Astrocyte (in vitro differentiated cells and primary cell): ENCODE measurements at places on chromosomes 12 and 14. TPM values are rescaled to one million over a fixed set of nuclear protein-coding genes. Genes with fewer than 3 reads are reported as not detected.
A peak's percentile ranks its signal among the peaks of the same experiment; 100 is the strongest.

GRCh38 chr12:6044082-6044481, 80.4 kb downstream of the VWF start:
- DNase-seq = no peak

- peak; percentile 80 for DNase-seq
Measured at GRCh38 chr14:57382283-57382682, 8.1 kb upstream of the NAA30 start.

- peak; percentile 83 for DNase-seq
Measured at GRCh38 chr14:94009767-94010166, 12.7 kb downstream of the CCDC197 start.

DNA sequence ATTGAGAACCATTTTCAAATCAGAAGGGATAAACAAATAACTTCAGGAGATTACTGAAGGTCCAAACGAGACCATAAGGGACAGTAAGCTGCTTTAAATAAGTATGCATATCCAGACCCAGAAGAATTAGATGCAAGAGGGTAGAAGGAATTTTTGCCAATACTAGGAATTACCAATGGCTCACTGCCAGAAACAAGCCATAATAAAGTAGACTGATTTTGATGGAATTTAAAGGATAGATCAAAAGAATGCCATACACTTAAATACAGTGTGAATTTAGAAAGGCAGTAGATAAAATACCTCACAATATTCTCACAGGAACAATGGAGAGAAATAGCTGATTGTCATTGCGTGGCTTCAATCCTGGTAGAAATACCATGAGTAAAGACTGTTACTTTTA, 5.3 kb downstream of the ANKS1B start:
- DNase-seq = no peak

DNA sequence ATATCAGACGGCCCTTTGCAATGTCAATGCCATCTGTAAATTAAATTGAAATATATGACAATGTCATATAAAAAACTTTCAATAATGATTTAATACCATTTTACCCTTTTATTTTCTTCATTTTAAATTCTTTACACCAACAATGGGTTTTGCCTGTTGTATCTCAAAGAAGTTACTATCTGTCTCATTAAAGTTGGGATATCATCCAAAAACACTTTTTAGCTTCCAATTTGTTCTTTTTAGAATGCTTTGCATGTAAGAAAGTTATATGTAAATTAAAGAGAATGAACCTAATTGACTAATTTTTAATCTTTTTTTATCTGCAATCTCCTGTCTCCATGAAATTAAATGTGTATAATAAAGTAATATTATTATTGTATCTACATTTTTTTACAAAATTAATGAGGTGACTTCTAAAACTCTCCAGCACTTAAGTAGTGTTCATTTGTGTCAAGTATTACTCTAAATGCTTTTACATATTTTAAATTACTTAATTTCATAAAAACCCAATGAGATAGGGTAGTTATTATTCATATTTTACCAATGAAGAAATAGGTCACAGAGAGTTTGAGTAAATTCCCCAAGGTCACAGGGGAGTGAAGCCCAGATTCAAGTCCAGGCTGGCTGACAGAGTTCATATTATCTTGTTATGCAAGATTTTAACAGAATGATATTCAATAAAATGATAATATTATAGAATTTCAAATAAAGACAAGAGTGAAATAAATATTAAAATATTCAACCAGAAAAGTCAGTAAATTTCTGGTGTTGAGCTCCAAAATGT, 673.0 kb upstream of the FLRT2 start:
- DNase-seq = no peak

- no peak for DNase-seq
Measured at GRCh38 chr12:24894879-24895278, 54.0 kb downstream of the BCAT1 start.

- peak; percentile 84 for DNase-seq
Measured at GRCh38 chr12:93894391-93895088, 217.4 kb downstream of the CRADD start.

DNA sequence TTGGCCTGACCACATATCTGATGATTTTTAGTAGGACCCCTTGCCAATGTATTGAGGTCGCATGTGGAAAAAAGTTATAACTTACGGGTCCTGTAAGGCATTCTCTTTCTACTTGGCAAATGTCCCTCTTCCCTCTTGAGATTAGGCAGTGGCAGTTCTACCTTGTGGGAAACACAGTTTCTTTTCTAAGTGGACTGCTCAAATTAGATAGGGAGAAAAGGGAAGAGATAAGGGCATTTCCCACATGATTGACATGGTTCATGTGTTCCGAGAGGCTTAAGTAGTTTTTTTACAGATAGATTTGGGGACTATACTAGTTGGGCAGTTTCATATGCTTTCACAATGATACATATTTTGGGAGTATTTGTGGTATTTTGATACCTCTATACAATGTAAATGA, 154.7 kb downstream of the FBXL14 start:
- no peak for DNase-seq

DNA sequence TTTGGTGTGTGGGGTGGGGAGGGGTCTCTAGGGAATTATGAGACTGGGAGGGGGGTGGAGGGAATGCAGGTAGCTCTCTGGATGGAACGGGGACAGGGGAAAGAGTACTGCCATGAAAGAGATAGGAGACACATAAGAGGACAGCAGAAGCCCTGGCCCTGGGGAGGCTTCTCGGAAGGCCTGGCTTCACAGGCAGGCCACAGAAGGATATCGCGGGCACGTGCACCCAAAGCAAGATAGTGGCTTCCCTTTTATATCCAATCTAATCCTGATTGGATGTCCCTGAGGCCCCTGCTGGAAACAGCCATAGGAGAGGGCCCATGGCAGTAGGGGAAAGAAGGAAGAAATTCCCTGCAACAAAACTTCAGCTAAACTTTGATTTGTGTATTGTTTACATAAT, 113.5 kb downstream of the GCH1 start:
- DNase-seq = no peak

DNA sequence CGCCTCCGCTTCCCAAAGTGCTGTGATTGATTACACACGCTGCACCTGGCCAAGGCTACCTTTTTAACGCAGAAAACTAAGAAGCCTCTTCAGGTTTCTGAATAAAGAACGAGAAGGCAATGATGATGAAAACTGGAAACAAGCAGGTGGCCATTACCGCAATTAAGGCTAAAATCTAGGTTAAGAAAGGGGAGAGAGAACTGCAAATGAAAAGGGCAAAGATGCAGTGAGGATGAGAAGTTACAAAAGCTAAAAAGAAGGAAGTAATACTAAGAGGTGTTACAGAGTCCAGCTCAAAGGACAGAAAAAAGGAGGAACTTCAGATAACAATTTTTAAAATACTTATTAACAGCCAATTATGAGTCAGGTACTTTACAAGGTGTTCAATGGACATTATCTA, 79.7 kb downstream of the DUSP16 start:
- no peak for DNase-seq

DNA sequence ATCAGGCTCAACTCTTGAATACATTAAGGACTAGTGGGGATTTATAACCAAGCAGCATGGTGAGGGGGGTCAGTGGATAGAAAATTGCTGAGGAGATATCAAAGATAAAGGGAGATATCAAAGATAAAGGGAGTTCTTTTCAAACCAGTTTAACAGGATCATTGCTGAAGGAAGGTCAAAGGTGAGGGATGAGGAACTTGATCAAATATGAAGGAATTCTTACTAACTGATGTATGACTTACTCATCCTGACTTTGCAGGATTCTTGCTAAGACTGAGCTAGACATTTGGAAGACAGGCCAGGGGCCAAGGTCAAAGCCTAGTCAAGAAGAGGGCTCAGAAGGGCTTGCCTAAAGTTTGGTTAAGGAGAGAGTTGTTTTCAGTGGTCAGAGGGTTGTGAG, 4.8 kb downstream of the ABHD4 start:
- DNase-seq = no peak

DNA sequence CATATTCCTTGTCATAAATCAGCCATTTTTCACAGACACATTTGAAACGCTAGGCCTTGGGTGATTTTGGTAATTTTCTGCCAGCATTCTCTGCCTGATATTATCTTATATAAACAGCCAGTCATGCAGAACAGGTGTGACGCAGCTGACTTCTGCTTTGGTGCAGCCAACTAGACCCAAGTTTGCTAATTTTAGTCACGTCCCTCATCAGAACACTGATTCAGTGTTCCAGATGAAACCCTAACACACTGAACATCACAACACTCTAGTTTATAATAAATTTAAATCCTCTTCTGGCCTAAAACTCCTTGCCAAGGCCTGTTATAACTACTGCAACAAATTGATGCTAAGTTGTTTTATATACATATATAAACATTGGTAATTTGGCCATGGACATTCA, 386.1 kb downstream of the SEC23A start:
- DNase-seq = peak; percentile 4

GRCh38 chr14:34075826-34076225, 125.0 kb upstream of the EGLN3 start:
- DNase-seq = no peak

DNA sequence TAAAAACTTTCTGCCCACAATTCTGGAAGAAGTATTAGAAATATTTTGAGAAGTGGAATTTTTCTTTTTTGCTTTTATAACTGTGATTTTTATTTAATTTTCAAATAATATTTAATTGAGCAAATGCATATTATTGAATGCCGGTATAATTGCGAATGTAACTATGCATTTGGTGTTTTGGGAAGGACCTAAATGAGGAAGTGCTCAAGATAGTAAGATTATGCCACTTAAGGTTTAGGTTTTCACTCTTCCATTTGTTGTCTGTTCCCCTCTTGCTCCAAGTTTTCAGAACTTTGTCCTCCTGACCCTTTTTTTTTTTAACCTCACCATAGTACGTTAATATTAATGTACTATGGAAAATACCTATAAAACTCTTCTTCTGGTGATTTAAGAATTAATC, 85.8 kb downstream of the KIAA0586 start:
- DNase-seq = no peak

DNA sequence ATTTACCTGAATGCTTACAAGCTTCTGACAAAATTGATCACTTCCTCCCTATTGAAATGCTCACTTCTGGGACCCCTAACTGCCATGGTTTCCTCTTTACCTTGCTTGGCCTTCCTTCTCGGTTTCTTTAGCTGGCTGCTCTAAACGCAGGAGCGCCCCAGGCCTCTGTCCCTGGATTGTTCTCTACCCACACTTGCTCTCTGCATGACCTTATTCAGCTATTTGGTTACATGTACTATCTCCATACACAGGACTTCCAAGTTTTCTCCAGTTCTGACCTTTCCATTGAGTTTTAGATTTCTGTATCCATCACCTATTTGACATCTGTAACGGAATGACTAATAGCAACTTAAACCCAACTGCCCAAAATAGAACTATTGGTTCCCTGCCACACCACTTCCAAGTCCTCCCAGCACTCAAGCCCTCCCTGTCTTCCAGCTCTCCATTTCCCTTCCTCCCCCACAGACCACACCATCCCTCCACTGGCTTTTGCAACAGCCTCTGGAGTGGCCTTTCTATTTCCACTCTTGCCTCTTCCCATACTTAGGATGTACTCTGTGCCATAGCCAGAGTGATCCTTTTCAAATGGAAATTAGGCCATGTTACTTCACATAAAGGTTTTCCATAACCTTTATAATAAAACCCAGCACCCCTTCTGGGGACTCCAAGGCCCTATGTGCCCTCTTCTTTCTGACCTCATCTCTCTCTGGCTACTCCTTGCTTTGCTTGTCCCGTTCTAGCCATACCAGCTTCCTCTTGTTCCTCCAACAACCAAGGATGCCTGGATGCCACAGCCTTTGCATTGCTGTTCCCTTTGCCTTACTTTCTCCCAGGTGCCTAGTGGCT, 202.2 kb downstream of the AEBP2 start:
- peak; percentile 76 for DNase-seq

- no peak for DNase-seq
Measured at GRCh38 chr12:82223426-82223825, 134.8 kb downstream of the CCDC59 start.

DNA sequence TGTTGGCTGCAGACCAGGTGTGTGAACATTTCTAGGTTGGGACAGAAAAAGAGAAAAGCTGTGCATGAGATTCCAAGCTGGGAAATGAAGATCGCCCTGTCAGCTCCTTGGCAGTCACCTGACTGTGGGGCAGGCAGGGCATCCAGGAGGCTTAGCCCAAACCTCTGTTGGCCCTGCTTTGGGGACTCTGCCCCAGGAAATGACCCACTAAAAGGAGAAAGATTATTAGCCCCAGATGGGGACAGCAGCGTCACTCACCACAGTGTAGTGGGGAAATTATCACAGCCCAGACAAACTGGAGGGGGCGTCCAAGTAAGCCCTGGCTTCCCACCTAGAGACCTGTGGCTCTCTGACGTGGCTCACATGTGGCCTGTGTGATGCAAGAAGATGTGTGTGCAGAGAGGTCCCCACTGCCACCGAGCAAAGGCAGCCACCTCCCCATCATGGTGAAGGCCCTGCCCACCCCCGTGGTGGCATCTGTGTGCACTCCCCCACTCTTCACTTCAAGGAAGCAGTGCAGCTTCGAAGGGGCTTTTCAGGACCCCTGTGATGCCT, 39.1 kb downstream of the DIO3 start:
- no peak for DNase-seq

DNA sequence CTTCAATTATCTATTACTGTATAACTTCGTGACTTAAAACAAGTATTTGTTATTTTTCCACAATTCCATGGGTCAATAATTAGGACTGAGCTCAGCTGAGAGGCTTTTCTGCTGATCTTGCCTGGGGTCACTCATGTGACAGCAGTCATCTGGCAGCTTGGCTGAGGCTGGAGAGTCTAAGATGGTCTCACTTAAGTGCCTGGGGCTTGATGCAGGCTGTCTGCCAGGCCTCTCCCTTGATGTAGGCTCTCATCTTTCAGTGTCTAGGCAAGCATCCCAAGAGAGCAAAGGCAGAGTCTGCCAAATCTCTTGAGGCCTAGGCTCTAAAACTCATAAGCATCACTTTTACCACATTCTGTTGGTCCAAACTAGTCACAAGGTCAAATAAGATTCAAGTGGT, 93.2 kb downstream of the NKX2-1 start:
- DNase-seq = no peak

- no peak for DNase-seq
Measured at GRCh38 chr14:92638904-92639303, 109.5 kb downstream of the LGMN start.

DNA sequence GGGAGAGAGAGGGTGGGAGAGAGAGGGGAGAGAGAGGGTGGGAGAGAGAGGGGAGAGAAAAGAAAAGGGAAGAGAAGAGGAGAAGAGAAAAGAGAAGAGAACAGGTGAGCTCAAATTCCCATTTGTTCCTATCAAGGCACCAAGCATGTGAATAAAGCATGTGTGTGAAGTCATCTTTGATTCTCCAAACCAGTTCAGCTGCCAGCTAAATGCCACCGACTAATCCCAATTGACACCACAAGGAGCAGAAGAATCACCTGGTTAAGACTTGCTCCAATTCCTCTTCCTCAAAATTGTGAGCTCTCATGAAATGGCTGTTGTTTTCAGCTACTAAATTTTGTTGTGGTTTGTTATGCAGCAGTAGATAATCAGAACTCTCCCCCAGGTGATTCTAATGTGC, 188.9 kb downstream of the TMX1 start:
- no peak for DNase-seq

C12orf60 gene
- total RNA-seq = 1.7 and 2.0 TPM in 2 replicates

CCDC184 gene
- 3.3 and 3.5 TPM in 2 replicates for total RNA-seq

KERA gene
- not detected in 2 replicates for total RNA-seq

PRH2 gene
- not detected in 2 replicates for total RNA-seq

KRT3 gene
- total RNA-seq = 0.09 and 0.43 TPM in 2 replicates

FOXN4 gene
- not detected in 2 replicates for total RNA-seq

AMHR2 gene
- total RNA-seq = not detected in 2 replicates

ADCY4 gene
- 0.32 and 0.67 TPM in 2 replicates for total RNA-seq

KSR2 gene
- 0.19 and 0.98 TPM in 2 replicates for total RNA-seq

SLC6A13 gene
- 2.4 and 2.6 TPM in 2 replicates for total RNA-seq

ZC2HC1C gene
- total RNA-seq = 1.4 and 1.7 TPM in 2 replicates
